ENCODE measurements at places on chromosomes 12 and 14.

GRCh38 chr14:85853996-85854526 is 324.1 kb downstream of the FLRT2 start:
- no peak for DNase-seq

- no peak for DNase-seq
Measured at GRCh38 chr12:58537278-58537677, 383.0 kb downstream of the LRIG3 start.

DNA sequence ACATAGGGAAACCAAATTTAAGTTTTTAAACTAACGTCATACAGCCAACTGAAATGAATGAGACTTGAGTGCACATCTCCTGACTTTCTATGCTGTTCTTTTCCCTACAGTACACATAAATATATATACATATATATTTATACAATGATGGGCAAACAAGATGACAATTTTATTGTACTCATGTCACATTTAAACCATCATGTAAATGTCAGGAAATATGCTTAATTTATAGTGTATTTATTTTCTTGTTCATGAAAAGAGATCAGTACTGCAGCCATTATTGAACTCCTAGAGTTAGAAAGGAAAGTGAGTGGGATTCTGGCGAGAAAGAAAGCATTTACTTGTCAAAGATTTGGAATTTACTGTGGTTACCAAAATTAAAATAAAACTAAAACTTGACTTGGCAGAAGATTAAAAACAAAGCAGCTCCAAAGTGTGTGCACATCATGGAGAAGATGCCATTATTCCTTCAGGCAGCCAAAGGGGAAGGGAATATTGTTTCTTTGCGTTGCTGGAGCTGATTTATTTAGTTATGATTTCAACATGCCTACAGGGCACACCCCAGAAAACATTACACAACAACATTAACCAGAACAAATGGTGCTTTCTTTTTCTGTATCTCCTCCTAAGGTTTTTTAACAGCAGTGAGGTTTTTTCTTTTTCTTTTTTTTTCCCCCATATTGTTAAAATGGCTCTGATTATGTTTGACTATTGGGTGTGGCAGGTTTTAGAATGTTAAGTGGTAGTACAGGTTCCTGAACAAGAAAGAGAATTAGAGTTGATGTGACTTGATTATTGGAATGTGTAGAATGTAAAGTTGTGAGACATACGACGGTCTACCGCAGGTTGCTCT is 144.6 kb downstream of the RAD51B start:
- DNase-seq = no peak

GRCh38 chr12:70583251-70583650 is 54.0 kb downstream of the PTPRB start:
- DNase-seq = no peak

GRCh38 chr14:99274346-99275221 is 2.6 kb upstream of the BCL11B start:
- DNase-seq = no peak

- DNase-seq = no peak
Measured at GRCh38 chr14:95675486-95675885, 10.7 kb upstream of the TCL1B start.

DNA sequence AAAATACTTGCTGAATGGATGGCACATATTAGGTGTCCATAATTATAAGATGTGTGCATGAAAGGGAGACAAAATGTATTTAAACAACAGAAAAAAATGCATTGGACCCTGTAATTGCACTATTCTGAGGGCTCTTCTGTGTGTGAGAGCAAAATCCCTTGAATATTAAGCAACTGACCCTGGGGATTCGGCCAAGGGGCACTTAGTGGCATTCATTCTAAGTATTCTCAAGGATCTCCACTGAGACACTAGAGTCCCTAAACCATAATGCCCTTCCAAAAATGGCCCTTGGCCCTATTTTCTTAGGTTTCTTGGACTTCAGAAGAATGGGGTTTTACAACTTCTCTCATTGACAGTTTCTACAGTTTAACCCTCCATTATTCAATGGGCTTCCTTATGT is 388.6 kb downstream of the GLT1D1 start:
- DNase-seq = no peak

- DNase-seq = no peak
Measured at GRCh38 chr12:9248435-9248834, 40.2 kb upstream of the PZP start.

GRCh38 chr14:54716862-54717261 is 149.9 kb downstream of the SAMD4A start:
- DNase-seq = no peak

DNA sequence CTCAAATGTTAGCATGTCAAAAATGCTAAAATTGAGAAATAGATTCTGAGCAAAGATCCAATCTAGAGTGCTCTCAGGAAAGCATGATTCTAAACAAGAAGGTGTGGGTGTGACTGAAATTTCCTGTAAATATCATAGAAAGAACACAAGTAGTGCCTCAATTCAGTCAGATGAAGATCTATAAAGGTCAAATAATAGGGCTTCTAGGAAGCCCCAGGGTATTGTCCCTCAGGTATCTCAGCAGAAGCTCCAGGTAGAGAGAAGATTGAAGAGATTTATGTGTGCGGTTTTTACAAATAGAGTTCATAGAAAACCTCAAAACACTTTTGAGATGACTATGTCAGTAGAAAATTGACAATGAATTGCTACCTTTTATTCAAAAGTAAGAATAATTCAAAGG is 13.0 kb downstream of the KLRD1 start:
- DNase-seq = no peak

- no peak for DNase-seq
Measured at GRCh38 chr12:68506619-68507018, 104.1 kb upstream of the RAP1B start.

DNA sequence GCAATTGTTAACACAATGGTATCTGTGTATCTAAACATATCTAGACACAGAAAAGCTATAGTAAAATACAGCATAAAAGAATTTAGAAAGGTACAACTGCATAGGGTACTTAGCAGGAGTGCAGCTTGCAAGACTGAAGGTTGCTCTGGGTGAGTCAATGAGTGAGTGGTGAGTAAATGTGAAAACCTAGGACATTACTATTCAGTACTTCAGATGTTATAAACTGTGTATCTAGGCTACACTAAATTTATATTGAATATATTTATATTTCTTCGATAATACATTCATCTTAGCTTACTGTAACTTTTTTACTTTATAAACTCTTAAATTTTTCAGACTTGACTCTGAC is 409.0 kb upstream of the DCN start:
- DNase-seq = no peak

GRCh38 chr12:6097411-6097810 is 27.1 kb downstream of the VWF start:
- peak; percentile 1 for DNase-seq

GRCh38 chr12:87661786-87662377 is 367.3 kb downstream of the C12orf50 start:
- DNase-seq = no peak

DNA sequence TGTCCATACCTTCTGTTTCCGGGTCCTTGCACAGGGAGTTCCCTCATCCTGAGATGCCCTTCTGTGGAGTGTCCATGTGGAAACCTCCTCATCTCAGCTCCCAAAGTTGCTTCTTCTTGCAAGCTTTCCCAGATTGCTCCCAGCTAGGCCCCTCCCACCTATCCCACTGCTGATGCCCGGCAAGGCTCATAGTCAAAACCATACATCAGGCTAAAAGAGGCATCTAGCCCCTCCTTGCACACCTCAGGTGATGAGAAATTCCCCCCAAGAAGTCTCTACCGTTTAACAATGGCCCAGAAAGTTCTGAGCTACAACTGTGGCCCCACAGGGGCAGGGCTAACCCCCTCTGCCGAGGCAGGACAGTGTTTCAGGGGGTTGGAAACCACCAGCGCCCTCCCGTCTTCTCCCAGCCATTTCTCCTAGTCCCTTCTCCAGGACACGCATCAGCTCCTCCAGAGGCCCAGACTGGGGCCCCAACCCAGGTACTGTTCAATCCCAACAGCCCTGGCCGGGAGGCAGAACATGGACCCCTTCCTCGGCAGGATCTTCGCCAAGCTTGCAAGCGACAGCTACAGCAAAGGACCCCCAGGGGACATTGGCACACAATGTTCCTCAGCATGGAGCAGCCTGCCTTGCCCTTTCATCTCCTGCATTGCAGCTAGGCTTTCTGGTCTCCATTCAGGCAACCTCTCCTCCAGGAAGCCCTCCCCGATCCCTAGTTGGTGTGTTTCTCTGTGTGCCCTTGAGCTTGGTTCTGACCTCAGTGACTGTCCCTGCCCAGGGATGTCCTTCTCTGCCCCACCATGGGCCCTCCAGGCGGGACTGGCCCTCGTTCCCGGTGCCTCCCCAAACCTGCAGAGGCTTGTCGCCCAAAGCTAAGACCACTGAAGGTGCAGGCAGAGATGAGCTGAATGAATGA is 4.5 kb upstream of the BEGAIN start:
- no peak for DNase-seq

GRCh38 chr12:69254046-69254445 is 14.7 kb downstream of the CPSF6 start:
- DNase-seq = no peak

GRCh38 chr12:92486443-92487137 is 216.2 kb upstream of the PLEKHG7 start:
- DNase-seq = no peak

DNA sequence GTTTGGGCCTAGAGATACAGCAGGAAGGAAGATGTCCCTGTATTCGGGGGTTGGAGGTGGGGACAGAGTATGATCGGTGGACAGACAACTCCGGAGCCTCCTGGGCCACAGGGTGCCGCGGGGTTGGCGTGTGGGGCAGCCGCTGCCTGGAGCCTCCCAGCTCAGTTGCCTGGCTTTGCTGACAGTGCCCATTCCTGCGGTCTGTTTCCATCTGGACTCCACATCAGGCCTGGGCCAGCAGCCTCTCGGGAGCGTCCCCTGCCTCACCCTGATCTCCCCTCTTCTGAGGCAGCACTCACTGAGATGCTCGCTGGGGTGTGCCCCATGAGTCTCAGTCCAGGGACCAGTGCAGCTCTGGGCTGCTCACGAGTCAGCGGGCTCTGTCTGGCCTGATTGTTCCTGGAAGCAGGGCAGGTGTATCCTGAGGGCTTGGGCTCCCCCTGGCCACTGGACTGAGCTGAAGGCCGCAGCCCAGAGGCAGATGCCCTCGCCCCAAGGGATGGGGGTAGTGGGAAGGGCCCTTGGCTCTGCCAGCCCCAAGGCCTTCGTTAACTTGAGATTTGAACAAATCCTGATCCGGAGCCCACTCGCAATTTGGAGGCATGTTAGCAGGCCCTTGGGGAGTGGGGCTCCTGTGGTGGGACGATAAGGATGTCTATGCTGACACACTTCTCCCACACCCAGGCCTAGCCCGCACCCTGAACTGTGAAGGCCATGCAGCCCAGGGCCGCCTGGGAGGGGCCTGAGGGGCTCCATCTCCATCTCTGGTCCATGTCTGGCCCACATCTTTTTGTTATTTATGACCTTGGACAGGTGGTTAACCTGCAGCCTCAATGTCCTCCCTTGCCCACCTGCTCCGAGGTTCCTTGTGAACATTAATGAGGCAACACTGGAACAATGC is 7.5 kb downstream of the HIP1R start:
- no peak for DNase-seq

DNA sequence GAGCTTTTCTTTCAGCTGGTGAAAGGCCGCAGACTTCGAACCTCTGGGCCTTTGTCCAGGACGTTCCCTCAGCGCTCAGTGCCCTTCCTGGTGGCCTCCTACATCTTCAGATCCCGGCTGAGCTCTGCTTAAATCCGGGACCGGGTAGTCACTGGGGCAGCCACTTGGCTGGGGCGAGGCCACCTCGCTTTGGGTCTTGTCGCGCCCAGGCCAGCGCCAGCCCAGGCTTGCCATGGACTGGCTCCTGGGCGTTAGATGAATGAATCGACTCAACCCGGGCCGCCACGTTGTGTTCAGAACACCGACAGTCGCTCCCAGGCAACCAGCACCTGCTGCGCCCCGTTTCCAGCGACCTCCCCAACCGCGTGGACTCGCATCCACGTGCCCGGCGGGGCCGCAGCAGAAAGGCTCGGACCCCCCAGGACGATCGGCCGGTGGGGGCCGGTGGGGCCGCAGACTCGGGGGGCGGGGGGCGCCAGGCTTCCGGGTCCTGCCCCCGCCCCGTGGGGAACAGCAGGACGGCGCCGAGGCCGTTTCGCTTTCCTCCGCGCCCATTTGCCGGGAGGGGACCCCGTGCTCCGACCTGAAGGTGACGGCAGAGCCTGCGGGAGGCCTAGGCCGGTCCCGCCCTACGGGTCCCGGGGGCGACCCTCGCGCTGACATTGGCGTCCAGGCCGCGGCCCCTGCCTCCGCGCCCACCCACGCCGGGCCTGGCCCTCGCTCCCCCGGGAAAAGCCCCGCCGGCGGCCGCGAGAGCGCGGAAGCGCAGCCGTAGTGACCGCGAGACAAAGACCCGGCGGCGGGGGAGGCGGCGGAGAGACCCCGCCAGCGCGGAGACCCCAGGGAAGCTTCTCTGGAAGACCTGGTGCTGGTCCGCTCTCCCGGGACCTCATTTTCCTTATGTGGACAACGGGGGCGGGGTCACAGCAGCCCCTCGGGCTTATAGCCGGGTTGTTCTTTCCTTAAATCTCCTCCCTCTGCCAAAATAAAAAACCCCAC is 37.3 kb upstream of the RCOR1 start:
- peak; percentile 39 for DNase-seq

- DNase-seq = peak; percentile 2
Measured at GRCh38 chr14:101199028-101199770, 295.7 kb upstream of the RTL1 start.

GRCh38 chr14:72903716-72904115 is 9.8 kb upstream of the DPF3 start:
- DNase-seq = no peak

DNA sequence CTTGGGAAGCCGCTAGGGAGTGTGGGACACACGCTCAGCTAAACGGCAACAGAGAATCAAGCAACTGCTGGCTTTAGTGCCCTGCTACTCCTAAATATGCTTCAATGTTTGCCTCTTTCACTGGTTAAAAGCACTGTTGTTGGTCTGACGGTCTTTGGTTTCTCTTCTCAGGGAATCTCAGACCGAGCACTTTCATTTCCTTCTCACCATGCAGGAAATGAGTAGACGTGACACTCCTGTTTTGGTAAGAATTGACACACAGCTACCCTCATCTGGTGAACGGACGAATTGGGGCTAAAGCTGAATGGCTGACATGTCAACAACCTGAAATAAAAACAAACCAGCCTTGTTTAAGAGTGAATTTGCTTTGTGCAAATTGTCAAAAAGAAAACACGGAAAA is 57.5 kb upstream of the PIWIL1 start:
- DNase-seq = no peak

- no peak for DNase-seq
Measured at GRCh38 chr12:106276032-106276740, 26.3 kb upstream of the TCP11L2 start.

DNA sequence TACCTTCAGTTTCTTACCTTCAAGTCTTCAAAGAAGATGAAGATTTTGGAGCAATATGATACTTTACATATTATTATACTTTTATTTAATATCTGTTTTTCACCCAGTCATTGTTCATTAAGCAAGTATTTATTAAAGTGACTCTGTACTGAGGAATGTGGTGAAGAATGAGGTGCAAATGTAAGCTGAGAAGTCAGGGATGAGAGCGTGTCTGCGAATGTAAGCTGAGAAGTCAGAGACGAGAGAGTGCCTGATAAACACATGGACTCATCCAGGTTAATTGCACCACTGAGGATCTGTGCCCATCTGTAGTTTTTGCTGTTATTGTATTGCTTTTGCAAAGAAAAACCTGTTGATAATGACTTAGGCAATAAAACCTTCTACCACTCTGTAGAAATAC is 211.9 kb upstream of the FAR2 start:
- DNase-seq = no peak

Data from adrenal gland (tissue), 19 donors.